ENCODE measurements at places on chromosomes 16 and 17.

DNA sequence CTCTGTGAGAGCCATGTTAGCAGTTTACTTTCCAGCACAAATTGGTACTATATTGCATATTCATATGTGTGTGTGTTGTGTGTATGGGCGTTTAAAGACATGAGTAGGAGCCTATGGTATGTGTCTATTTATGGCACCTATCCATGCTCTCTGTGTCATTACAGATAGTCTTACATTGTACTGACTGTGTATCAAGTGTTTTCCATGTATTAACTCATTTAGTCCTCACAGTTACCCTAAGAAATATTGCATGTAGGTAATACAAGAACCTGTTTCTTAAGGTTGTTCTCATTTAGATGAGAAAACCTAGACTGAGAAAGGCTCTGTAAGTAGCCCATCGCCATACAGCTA is 1.6 kb downstream of the ALG1 start:
- DNase-seq, result no peak

DNA sequence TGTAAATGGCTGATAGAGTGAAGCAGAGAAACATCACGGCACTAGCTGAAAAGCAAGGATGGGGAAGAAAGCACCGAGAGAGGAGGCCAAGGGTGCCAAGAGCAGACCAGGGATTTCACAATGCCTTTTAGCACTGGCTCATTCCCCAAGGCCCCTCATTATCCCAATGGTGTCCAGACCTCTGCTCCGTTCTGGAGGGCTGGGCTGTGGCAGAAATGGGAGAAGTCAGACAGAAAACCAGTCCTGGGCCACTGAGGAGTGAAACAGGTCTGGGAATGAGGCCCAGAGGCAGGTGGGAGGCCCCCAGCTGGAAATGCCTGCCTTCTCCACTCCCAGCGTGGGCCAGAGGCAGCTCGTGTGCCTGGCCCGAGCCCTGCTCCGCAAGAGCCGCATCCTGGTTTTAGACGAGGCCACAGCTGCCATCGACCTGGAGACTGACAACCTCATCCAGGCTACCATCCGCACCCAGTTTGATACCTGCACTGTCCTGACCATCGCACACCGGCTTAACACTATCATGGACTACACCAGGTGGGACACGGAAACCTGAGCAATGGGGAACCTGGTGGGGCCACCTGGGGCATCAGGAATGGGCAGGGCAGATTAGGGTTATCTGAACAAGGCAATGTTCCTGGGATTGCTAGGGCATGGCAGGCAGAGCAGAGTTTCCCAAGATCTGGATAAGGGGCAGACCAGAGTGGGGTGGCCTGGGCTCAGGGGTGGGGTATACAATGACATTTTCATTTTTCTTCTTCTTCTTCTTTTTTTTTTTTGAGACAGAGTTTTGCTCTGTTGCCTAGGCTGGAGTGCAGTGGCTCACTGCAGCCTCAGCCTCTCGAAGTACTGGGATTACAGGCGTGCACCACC is 20.3 kb downstream of the ANKRD40 start:
- no peak for DNase-seq

GRCh38 chr17:37292429-37293139 is 83.2 kb upstream of the C17orf78 start:
- no peak for DNase-seq

GRCh38 chr16:81318711-81319110 is 3.9 kb downstream of the GAN start:
- no peak for DNase-seq

DNA sequence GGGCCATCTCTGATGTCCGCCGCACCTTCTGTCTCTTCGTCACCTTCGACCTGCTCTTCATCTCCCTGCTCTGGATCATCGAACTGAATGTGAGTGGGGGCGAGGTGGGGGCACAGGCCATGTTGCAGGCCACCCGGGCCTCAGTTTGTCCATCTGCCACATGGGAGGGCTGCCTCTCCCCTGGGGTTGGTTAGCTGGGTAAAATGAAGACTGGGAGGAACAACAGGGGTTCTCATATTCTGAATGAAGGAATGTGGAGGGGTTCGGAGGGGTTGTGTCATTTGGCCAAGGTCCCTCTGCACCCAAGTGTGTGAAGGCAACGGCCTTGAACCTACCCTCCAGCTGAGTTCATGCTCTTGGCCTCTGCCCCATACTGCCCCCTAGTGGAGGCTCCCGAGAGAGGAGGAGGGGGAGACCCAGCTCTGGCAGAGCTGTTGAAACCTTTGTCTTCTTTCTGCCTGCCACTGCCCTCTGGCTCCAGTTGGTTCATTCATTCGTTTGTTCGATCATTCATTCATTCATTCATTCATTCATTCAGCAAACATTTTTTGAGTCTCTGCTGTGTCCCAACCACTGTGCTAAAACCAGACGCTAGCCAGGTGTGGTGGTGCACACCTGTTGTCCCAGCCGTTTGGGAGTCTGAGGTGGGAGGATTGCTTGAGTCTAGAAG is 11.4 kb upstream of the TCAP start:
- peak; percentile 70 for DNase-seq

- DNase-seq, result no peak
Observed at GRCh38 chr16:10168258-10168657, 14.0 kb downstream of the GRIN2A start.

DNA sequence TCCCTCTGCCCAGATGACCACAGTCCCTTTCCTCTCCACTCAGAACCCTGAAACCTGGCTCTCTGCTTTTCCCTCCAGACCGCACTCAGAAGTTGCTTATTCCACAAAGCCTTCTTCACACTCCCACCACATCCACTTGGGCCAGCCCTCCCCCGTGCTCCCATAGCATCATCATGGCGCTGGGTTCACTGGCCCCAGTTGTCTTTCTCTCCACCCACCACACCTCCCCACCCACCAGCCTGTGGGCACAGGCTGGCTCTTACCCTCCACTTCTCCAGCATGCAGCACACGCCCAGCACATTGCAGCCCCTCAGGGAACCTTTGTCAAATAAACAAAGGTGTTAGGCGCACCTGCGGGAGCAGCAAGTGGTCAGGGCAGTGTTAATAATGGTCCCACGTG is 130.0 kb downstream of the KATNIP start:
- no peak for DNase-seq
